ENCODE measurements at places on chromosomes 12 and 14.

DNA sequence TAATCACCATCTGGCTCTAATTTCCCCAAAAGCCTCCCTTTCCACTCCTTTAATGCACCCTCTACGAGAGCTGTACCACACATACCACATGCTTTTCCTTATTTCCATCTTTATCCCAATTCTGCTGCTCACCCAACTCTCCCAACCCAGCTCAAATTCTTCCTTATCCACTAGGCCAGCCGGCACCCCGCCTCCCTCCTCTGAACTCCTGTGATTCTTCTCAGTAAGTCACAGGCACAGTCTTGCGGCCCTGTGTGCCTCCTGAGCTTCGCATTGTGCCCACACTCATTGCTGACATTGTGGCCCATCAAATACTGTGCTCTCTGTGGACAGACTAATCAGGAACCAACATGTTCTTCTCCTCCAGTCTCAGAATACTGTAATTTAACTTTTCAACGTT lies 45.4 kb downstream of the APPL2 start:
- DNase-seq, result peak; percentile 5

DNA sequence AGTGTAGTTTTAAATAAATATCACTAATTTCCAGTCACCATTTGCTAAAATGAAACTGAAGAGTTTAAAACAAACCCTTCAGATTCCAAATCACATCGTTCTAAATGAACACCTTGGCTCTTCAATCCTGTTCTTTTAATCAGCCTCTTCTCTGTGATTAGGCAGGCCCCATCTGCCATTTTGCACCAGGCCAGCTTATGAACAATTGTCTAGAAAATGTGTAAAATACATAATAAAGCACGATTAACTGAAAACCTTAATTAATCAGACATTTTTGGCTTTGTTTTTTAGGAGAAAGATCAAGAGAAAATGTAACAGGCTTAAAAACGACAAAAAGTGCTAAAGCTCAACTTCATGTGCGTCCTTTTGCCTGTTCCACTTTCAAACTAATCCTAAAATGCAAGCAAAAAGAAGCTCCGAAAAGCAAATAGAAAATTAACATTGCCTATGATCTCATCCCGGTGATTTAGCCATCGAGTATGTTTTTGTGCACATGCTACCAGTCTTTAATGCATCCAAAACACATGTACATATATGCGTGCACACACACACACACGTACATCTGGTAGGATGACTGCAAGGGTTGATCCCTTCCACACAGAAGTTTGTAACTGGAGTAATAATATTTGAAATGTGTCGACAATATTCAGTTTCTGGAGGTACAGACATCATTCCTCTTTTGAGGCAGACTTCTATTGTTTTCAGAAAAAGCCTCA lies 288.6 kb downstream of the FOXN3 start:
- no peak for DNase-seq

DNA sequence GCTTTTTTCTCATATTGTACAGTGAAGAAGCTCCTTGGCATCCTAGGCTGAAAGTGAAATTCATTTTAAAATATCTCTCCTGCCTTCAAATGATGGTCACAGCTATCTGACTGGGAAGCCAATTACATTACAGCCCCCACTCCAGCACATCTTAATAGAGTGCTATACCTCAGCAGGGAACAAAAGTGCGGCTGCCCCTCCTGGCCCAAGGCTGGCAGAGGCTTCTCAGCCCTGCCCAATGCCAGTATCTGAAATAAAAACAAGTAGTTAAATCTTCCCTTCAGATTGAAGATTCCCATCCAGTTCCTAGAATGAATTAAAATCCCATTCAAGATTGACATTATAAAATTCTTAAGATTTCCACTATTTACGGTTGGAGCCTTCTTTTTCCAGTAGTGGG lies 54.9 kb upstream of the GNG2 start:
- DNase-seq, result no peak

DNA sequence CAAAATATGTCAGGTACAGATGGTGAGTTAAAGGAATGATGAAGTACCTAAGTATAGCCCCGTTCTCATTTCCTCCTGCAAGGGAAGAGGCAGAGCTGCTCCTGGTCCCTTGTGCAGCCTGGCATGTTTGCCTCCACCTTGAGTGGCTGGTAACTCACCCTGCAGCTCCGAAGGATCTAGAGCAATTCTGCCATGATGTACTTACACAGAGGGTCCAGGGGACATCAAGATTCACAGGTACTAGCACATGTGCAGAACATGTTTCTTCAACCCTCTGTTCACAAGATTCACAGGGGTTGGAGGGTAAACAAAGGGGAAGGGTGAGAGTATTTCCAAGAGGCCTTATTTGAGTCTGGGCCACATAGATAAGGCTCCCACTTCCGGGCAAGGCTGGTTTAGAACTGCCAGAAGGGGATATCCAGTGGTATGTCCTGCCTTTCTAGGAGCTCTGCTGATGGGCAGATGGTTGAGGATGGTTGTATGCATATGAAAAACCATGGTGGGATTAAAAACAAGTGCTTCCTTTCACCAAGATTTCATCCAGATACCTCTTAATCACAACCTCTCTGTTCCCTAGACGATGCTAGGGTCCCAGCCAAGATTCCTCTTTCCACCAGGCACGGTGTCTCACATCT lies 7.7 kb downstream of the DCTN2 start:
- no peak for DNase-seq

- no peak for DNase-seq
Measured at GRCh38 chr14:93019970-93020369, 95.8 kb downstream of the ITPK1 start.

DNA sequence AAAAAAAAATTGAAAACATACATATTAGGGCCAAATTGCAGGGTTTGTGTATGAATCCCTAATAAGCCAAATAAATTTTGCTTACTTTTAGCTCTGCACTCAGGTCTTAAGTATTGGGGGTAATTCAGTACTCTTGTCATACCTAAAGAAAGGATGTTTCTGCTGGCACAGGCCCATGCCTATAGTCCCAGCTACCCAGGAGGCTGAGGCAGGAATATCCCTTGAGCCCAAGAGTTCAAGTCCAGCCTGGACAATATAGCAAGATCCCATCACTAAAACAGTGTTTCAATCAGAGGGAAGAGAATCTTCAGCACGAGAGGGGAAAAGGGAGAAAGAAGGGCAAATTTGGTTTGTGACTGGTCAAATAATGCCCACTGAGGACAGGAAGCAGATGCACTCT lies 3.4 kb upstream of the GPR19 start:
- no peak for DNase-seq

DNA sequence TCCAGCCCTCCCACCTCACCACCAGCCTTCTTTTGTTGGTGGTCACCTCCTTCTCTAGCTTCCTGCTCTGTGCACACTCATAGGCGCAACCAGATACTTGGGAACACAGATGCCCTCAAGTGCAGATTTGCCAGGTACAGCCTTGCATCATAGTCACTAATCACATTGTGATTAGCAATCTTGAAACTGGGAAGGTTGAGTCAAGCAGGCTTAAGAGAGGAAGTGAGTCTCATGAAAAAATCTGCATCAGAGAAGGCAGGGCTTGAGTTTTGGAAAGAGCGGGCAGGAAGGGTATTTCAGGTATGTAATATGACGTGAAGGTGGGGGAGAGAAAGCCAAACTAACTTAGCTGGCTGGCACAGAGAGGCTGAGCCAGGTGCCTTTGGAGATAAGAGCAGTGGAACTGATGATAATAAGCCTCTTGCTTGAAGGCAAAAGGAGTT lies 2.7 kb upstream of the RABGGTA start:
- no peak for DNase-seq

- no peak for DNase-seq
Measured at GRCh38 chr12:128903236-128903635, 50.0 kb downstream of the GLT1D1 start.

- no peak for DNase-seq
Measured at GRCh38 chr12:122389677-122390076, 32.8 kb downstream of the CLIP1 start.

GRCh38 chr12:110647631-110648040 lies 33.7 kb downstream of the TCTN1 start:
- DNase-seq, result no peak

DNA sequence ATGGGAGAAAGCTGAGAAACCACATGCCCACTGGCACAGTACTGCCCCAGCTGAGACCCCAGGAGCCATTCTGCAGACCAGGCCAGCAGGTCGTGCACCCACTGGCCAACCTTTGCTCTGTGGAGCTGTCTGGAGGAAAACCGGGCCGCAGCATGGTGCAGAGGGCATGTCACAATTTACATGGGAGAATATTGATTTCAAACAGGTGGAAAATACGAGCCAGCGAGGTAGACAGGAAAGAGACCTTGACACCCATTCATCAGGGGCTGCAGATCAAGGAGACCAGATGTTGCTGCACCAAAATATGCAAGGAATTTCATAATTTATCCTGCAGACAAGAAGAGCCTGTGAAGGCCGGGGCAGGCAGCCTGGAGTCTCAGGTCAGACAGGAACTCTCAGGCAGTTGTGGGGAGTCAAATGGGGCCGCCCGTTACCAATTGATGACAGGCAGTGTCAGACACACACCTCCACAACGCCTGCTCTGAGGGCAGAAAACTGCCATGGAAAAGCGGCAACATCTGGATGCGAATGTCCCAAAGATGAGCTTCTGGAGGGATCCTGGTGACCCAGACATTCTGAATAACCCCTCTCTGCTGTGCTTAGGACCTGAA lies 74.6 kb upstream of the BCL11B start:
- DNase-seq, result no peak
